ENCODE measurements at places on chromosomes 5 and 9. TPM values are rescaled to one million over a fixed set of nuclear protein-coding genes. Genes with fewer than 3 reads are reported as not detected.

- DNase-seq = no peak
Measured at GRCh38 chr9:112315331-112316257, 17.8 kb downstream of the PTBP3 start.

GRCh38 chr9:11893331-11893730 lies 799.9 kb upstream of the TYRP1 start:
- DNase-seq = no peak

SCGB3A2 gene
- 2,692 TPM for polyA plus RNA-seq

DNA sequence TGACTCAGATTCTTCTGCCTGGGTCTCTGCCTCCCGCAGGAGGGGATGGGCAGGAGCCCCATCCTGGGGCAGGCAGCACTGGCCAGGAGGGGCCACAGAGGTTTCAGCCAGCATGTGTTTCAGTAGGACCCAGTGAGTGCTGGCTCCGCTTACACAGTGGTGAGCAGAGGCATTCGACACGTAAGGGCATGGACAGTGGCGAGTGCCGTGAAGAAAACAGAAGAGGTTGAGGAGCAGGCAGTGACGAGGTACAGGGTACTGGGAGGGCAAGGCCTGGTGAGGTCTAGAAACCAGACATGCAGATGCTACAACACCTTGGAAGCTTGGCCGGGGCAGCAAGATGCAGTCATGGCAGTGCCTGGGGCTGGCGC lies 41.5 kb downstream of the CACNA1B start:
- no peak for DNase-seq

PCDHA6 gene
- 0.37 TPM for polyA plus RNA-seq

DNA sequence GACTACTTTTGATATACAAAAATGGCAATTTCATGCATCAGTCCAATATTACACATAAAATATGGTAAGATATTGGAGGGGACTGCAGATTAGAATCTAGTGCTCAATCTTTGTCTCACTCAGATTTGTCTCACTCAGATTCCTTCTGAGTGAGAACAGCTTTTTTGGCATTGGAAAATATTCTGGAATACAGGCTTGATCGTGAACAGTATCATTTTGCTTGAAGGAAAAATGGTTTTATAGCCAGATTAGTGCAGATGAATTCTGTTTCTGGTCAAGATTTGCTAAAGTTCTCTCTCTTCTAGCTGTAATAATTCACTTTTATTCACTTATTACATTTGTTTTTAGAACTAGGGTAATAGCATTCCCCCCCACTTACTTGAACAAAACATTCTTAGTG lies 51.2 kb downstream of the MAN2A1 start:
- DNase-seq = no peak

GSN gene
- 49.2 TPM for polyA plus RNA-seq

ELOVL7 gene
- 3.9 TPM for polyA plus RNA-seq

- no peak for DNase-seq
Measured at GRCh38 chr9:21294904-21295538, 10.1 kb downstream of the IFNA5 start.

C9orf43 gene
- 0.51 TPM for polyA plus RNA-seq

NME5 gene
- polyA plus RNA-seq = 12.1 TPM

DNA sequence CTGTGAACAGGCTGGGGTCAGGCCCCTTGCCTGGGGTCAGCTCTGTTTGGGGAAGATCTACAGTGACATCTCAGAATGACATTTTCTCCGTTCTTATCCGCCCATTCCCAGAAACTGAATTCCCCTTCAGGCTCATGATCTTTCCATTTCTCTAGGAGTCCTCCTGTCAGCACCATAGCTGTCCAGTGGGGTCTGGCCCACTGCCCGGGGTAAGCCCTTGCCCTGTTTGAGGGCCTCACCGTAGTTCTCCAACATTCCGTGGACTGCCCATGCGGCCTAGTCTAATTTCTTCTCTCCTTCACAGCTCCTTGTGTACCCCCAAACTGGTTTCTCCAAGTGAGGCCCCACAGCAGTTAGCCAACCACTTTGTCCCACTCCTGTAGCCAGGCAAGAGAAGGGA lies 68.4 kb downstream of the ENTREP1 start:
- DNase-seq = no peak

GRCh38 chr9:9920425-9921060 lies 692.3 kb downstream of the PTPRD start:
- DNase-seq = no peak

All from right lung (tissue), 10 donors.